ENCODE measurements at places on chromosomes 11 and 22.

- DNase-seq = no peak
Measured at GRCh38 chr11:71114124-71114851, 138.1 kb downstream of the SHANK2 start.

DNA sequence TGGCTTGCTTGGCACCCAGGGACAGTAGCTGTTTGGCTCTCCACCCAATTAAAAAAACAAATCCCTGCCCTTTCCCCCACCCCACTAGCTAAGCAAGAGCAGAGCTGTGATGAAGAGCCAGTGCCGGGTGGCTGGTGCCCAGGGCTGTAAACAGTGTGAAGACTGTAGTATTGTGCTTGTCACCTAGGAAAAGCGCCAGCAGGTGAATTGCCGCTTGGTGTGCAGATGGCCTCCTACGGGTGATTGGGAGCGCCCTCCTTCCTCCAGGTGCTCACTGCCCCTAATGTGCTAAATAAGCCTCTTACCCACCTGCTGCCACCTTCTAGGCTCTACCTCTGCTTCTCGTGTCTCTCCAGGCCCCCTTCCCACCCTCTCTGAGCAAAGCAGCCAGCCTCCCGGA is 18.4 kb upstream of the RAPSN start:
- DNase-seq = no peak

- DNase-seq = no peak
Measured at GRCh38 chr11:93704237-93704636, 37.1 kb downstream of the TAF1D start.

- DNase-seq = no peak
Measured at GRCh38 chr11:71339396-71339881, 87.1 kb upstream of the SHANK2 start.

DNA sequence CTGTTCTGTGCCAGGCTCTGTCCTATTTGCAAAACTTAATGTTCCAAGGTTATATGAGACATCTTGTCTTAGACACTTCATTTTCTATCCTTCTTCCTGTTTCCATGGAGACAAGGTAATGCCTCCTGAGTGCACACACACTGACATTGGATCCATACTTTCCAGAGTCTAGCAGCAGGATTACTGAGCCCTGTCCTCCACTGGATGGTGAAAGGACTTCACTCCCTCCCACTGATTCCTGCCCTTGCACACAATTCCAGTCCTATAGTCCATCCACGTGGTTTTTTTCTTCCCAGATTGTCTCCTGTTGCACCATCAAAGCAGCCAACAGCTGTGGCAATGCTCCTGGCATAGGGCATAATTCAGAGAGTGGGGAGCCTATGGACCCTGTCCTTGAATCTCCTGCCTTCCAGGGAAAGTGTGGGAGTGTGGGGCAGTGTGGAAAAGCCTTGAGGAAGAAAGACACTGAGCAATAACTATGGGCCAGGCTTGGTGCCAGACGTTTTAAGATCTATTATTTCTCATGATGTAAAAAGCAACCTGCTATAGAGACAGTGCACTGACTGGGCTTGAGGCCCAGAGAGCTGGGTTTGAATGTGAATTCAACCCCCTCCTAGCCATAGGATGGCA is 31.3 kb downstream of the SERPINH1 start:
- no peak for DNase-seq

DNA sequence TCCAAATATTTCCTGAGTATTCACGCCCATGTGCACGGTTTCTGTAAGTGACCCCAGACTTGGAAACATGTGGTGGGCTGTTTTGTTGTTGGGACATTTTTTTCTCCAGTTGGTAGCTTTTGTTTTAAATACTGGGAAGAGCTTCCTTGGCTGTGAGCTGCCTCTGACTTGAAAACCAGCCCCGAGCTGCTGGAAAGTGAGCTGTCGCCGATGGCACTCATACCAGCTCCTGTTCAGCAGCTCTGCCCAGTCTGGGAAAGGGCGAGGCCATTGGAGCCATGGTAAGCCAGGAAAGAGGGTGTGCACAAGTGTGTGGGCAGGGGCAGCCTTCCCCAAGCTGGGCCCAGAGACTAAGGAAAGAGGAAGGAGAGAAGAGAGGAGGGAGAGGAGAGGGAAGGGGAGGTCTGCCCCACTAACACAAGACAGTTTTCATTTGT is 3.2 kb upstream of the FLI1 start:
- no peak for DNase-seq

DNA sequence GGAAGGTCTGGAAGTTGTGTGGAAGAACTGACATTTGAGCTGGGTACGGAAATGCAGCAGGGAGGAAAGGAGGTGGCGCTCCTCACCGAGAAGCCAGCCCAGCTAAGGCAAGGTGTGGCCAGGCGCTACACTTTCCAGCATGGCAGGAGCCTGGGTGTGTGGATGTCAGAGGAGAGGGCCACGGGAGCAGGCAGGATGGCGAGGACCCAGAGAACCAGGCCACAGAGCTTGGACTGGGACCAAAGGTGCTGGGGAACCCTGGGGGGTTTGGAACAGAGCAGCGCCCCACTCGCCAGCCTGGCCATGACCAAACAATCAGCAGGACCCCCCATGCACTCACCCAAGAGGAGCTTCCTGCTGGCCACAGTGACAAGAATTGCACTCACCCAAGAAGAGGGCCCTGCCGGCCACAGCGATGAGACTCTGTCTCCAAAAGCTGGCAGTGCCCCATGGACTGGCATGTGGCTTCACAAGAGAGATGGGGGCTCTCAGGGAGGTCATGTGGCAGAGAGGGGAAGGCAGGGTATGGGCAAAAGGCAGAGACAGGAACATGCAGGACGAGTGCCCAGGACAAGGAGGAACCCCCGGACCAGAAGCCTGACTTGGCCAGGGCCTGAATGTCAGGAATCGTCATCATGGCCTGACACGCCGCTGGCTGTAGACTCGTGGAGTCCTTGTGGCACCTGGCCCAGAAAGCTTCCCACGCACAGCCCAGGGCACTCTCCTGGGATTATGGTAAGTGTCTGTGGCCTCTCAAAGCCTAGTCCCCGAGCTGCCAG is 45.4 kb downstream of the IGF2 start:
- no peak for DNase-seq

- no peak for DNase-seq
Measured at GRCh38 chr11:1854132-1854948, 1.5 kb downstream of the LSP1 start.

DNA sequence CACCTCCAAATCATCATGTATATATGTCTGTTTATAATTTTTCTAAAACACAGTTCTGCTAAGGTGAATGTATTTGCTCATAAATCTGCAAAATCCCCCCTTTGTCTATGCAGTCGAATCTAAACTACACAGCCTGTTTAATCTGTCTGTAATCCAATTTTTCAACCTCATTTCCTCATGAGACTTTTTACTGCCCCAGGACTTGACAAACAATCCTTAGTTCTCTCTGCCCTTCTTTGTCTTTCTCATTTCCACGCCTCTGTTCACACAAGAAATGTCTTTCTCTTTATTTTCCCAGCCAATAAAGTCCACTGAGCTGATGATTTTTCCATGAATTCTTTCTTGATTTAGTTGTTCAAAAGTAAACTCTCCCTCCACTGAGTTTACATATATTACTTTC is 1154.3 kb downstream of the FAM181B start:
- DNase-seq = no peak

GRCh38 chr11:62854825-62855570 is 15.6 kb upstream of the WDR74 start:
- DNase-seq = no peak

DNA sequence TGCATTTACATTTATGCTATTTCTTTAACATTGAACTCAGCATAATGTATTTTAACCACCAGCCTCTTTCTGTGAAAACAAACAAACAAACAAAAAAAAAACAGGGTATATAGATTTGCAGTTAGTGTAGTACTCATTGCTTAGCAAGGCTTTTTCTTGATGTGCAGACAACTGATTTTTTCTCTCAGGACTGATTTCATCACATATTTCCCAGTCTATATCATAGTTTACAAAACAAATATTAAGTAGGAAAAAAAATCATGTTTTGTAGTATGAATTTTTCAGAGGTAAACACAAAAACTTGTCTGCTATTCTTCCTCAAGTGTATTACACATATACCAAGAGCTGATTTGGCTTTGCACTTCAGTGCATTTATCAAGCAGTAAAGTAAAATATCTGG is 123.0 kb downstream of the PDE3B start:
- DNase-seq = no peak

- no peak for DNase-seq
Measured at GRCh38 chr11:16764888-16765287, 26.4 kb downstream of the C11orf58 start.

DNA sequence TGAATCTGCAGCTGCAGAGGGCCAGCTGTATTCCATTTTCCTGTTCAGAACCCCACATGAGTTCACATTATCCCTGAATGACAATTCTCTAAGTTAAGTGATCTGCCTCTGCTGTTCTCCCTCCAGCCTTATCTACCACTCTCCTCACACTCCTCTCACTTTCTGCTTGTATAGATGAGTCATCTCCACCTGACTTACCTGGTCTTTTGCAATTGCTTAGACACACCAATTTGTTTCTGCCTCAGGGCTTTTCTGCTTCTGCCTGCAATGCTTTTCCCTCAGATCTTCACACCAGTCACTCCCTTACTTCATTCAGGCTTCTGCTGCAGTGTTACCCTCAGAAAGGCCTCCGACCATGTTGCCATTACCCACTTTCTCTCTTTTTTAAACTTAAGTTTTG is 118.1 kb downstream of the ATM start:
- no peak for DNase-seq

- DNase-seq = no peak
Measured at GRCh38 chr11:93686226-93686625, 24.7 kb downstream of the CEP295 start.

DNA sequence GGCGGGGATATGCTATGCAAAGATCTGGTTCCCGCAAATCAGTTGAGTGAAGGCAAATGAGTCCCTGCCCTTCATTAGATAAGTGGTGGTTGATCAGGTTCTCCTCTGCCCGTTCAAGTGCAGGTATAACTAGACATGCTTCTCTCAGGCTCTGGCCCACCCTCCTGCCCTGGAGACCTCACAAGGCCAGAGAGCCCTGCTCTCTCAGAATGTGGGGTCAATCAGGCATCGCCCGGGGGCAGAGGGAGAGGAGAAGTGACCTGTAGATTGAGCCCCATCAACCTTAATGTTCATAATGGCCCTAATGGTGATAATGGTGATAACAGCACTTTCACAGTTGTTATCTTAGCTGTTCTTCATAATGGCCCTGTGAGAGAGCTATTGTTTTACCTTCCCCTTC is 224.3 kb downstream of the DSCAML1 start:
- DNase-seq = no peak

DNA sequence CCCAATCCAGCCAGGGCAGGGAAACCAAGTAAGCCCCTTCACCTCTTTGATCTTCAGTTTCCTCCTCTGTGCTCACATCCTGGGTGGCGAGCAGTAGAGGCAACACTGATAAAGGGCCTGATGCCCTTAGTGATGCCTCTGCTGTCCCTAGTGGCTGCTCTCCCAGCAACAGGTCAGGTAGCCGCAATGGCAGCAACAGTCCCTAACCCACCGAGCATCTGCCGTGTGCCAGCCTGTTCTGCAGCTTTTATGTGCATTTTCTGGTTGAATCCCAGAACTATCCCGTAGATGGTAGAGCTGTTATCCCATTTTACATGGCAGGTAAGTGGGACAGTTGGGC is 5.2 kb downstream of the SCYL1 start:
- DNase-seq = no peak

GRCh38 chr22:41263704-41264103 is 22.3 kb downstream of the RANGAP1 start:
- DNase-seq = no peak

DNA sequence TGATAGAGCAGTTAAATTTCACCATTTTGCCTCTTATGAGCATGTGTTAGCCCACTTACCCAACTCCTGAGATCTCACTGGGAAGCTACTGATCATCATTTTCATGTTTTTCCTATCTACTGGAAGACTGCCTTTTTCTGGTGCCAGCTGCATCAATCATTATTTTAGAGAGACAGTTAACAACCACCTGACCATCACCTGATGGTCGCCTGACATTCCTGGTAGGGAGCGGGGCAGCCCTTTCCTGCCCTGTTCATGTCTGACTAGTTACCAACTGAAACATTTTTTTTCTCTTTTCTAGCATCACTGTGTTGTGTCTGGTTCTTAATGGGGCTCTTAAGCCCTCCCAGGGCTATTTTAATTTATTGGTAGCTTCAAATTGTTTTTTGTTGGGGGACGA is 20.2 kb upstream of the PATL1 start:
- DNase-seq = no peak

GRCh38 chr11:110148775-110149744 is 55.9 kb downstream of the ZC3H12C start:
- no peak for DNase-seq

- DNase-seq = no peak
Measured at GRCh38 chr11:114441921-114442320, 2.7 kb downstream of the REXO2 start.

GRCh38 chr22:39348909-39349505 is 784 bp upstream of the SYNGR1 start:
- DNase-seq = no peak

GRCh38 chr11:11842421-11843008 is 743 bp downstream of the USP47 start:
- DNase-seq = peak; percentile 28

- DNase-seq = no peak
Measured at GRCh38 chr11:8459711-8460399, 134.2 kb downstream of the STK33 start.

- DNase-seq = no peak
Measured at GRCh38 chr11:93570759-93571413, 27.7 kb upstream of the SMCO4 start.

Measured in stimulated activated CD8-positive, alpha-beta memory T cell treated with anti-CD3 and anti-CD28 coated beads, Interleukin-15, amount 100 ng/mL, for 1 hour (primary cell).